Activated CD4-positive, alpha-beta memory T cell treated with anti-CD3 and anti-CD28 coated beads, Interleukin-2, amount 10 ng/mL, durations not matched to agents 7 days and 5 days (primary cell): ENCODE measurements at places on chromosomes 4 and X. TPM values are rescaled to one million over a fixed set of nuclear protein-coding genes. Genes with fewer than 3 reads are reported as not detected.

DNA sequence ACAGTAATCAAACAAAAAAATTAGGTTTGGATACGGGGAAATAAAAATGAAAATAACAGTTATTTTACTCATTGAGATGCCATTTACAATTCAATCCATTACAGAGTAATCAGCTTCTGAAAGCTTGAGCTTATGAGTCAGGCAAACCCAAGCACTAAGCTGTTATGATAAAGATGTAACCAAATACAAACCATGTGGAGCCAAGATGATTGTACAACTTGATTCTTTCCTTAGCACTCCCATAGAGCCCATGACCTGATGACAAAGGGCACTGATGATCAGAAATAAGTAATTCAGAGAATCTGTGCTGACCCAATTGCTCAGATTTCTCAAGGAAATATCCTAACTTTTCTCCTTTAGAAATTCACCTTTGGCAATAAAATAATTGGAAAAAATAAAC lies 40.5 kb upstream of the PRKG2 start:
- H3K27ac ChIP-seq = no peak overlapping the region
- H3K4me1 ChIP-seq = no peaks in the 10 kb centered on the region
- no peak overlapping the region for H3K4me3 ChIP-seq
- H3K27me3 ChIP-seq = no peaks in the 10 kb centered on the region

- no peak overlapping the region for H3K27ac ChIP-seq
- no peak for DNase-seq
- no peak overlapping the region for H3K4me3 ChIP-seq
- H3K27me3 ChIP-seq = no peaks in the 10 kb centered on the region
Observed at GRCh38 chr4:528296-528695, 29.3 kb downstream of the PIGG start.

RTL5 gene
- 0.13 TPM for total RNA-seq

CT45A10 gene
- total RNA-seq = not detected

- no peaks in the 10 kb centered on the region for H3K36me3 ChIP-seq
- no peak overlapping the region for H3K27ac ChIP-seq
Observed at GRCh38 chr4:81427344-81427821, 44.3 kb downstream of the RASGEF1B start.

GRCh38 chrX:17931855-17932254 lies 70.8 kb upstream of the RAI2 start:
- no peaks in the 10 kb centered on the region for H3K36me3 ChIP-seq
- peaks cover 2% of the 10 kb centered on the region for H3K27me3 ChIP-seq
- no peak for DNase-seq
- no peaks in the 10 kb centered on the region for H3K4me1 ChIP-seq
- no peak overlapping the region for H3K4me3 ChIP-seq
